ENCODE measurements at places on chromosomes 3 and 15.

DNA sequence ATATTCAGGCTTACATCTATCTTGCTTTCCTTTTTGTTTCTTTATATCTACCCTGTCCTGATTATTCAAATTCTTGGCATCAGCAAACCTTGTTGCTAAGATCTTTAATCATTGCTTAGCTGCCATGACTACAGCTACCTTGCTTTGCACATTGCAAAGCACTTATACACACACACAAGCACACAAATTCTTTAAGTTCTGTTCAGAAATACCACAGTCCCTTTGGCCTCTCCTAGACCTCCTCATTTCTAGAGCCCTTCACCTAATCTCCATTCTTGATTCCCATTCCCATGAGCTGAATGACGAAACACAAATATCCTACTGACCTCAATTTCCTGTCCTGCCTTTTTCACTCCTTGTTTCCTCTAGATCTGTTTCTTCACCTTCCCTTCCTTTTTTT lies 409.6 kb downstream of the UNC13C start:
- no peak for DNase-seq

DNA sequence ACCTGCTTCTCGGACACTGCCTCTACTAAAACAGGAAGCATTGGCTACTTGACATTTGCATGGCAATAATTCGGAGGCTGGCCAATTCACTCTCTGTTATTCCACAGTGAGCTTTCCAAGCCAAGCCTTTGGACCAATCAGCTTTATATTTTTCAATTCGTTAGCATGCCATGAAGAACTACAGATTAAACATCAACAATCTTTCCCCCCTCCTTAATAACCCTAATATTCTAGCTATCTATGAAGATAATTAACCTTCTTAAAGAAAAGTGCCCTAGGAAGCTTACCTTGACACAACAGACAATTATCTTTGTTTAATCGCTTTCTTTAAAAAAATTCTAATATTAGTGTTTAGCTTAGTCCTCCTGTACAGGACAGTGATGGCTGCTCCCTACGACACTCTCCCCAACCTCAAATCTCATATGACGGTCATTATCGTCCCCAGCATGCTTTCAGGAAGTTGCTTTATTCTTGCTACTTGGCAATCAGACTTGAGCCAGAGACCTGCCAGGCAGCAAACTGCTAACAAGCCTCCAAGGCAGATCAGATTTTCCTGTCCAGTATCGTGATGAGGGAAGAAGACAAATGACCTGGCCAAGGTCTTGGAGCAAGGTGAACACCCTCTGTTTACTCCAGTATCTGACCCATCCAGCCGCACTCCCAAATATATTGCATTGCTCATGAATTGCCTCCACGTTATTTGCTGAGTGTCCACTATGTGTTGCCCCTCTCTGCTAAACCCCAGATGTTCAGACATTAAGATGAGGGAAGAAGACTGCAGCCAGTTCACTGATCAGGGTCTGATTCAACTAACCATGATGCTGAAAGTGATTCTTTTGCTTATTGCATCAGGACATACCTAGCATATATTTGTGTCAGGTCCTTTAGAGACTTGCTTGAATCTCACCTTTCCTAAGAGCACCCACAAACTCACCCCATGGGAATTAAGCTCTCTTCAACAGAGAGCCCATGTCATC lies 68.1 kb upstream of the LPP start:
- DNase-seq: no peak

- DNase-seq: no peak
Measured at GRCh38 chr3:106969596-106969995, 407.6 kb upstream of the CCDC54 start.

DNA sequence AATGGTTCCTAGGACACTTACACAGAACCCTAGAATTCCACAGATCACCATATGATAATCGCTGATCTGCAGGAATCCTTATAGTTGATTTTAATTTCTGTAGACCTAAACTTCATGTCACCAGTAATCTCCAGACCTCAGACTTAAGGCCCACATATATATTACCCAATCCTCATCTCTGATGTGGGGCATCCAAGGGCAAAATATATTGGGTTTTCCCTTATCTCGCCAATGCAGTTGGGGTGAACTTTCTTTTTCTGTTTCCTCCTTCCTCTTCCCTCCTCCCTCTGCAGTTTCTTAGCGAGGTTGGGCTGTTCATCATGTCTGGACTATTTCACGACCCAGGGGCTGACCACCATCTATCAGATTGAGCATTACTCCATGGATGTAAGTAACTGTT lies 230.2 kb downstream of the P3H2 start:
- no peak for DNase-seq

- no peak for DNase-seq
Measured at GRCh38 chr15:32732574-32733157, 14.9 kb downstream of the GREM1 start.

GRCh38 chr3:177229791-177230190 lies 32.5 kb upstream of the TBL1XR1 start:
- DNase-seq: no peak

DNA sequence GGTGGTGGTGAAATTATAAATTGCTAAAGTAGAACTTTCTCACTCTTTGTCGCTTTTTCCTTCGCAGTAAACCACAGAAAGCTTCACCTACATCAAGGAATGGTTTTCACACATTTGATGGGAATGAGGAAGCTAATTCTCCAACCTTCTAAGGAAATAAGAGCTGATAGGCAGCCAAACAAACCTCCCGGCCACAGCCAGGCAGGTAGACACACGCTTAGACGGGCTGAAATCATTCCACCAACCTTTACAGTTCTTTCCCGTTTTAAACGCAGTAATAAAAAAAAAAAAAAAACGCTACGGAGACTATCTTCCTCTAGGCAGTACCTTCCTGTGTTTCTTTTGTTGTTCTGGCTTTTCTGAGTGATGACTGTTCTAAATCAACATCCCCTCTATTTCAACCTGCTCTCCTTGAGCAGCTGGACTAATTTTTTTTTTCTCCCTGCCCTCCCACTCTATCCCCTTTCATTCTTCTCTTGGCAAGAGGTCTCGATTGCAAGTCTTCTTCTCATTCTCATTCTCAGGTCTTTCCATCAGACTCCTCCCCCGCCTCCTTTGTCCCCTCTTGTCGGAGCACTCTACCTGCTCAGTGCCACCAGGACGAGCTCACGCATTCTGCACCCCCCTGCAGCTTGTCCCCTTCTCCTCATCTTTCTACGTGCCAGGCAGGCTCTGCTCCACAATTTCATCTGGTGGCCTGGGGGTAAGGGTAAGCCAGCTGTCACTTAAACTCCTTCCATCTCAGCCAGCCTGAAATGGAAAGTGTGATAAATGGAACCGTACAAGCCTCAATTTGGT lies 391.1 kb upstream of the MDFIC2 start:
- DNase-seq: no peak

- DNase-seq: no peak
Measured at GRCh38 chr3:163347944-163348343, 1730.4 kb downstream of the SI start.

DNA sequence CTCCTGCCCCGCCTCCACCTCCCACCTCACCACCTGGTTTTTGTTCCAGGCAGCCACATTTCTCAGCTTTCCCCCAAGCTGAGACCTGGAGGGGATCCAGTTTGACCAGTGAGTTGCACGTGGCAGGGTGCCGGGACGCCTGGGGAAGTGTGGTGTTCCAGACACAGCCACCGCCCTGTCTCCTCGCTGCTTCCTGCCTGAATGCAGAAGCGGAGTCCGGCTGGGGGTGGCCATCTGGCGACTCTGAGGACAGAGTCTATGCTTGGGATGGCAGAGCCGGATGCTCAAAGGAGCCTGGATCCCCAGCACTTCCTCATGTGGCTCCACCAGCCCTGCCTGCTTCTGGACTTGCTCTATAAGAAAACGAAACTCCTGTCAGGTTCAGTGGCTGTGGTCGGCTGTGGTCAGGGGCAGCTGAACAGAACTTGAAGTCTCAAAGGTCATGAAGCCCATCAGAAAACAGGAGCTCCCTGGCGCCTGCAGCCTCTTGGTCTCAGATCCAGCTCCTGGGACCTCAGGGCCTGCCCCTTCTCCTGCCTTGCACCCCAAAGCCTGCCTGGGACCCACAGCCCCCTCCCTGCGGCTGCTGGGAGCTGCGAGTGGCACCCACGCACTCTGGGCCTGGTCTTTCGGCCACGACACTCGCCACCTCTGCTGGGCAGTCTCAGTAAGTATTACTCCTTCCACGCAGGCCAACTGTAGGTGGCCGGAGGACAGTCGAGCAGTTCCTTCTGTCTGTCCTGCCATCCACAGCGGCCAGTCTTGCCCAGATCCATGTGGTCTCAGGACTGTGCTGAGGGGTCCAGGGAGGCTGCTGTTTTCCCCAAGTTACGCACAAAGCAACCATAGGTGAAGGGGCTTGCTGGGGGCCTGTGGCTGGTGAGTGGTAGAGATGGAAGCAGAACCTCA lies 112.8 kb upstream of the MEF2A start:
- DNase-seq: no peak

DNA sequence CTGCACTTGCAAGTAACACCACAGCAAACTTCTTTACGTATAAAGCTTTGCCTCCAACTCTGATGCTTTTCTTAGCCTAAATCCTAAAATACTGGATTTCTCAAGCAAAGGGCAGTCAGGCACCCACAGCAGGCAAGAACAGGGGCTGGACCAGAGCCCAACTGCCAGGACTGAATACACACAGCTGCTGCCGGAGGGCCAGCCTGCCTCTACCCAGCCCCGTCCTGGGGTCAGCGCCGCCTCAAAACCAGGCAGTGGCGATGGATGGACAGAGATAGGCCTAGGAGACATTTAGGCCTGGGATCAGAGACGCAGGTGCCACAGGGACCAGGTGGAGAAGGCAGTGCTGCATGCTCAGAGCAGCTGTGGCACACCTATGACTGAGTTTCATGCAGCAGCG lies 47.6 kb upstream of the SEC61A1 start:
- no peak for DNase-seq

DNA sequence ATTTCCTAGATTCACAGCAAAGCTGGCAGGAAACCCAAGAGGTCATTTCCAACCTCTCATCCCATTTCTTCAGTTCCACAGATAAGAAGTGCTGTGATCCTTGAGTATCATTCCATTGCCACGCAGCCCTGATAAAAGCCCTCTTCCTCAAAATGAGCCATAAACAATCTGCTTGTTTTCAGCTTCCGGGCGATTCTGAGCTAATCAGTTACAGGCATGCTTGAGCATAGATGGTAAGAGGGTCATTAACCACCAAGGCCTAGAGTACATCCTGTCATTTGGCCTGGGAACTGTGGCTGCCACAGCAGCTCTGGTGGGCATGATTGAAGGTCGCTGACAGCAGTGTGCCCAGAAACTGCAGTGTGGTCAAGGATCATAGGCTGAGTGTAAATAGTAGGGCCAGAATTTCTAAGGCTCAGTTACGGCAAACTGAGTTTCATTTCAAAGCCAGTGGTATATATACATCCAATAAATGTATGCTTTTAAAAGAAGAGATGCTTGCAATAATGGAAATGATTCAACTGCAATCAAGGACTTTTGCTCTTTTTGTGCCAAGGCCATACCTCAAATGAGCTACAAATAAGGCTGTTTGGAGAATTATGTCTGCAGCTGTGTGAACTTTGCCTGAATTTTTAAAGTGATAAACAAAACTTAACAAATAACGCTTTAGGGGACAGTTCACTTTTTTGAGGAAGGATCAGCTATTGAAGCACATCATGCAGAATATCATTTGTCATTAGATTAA lies 47.3 kb downstream of the P3H2 start:
- DNase-seq: no peak

DNA sequence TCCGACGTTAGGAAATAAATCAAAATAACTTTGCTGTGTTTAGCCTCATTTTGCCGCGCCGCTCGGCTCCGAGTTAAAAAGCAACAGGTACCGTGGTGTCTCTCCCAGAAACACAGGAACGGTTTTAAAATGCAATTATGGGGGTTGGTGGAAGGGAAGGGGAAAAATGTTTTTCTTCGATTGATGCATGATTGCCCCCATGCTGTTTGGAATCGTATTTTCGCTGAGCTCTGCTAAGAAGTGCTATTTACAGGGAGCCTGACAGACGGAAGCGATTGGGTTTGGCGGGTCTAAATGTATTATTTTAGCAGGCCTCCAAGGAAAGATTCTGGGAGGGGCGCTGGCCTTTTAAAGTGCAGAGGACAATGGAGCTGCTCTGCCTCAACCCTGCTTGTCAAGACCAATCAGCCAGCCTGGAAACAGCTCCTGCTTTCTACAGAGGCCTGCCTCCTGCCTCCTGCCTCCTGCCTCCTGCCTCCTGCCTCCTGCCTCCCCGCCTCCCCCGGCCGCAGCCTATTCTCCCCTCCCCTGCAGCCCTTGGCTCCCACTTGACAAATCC lies 156.7 kb upstream of the TLE3 start:
- no peak for DNase-seq

DNA sequence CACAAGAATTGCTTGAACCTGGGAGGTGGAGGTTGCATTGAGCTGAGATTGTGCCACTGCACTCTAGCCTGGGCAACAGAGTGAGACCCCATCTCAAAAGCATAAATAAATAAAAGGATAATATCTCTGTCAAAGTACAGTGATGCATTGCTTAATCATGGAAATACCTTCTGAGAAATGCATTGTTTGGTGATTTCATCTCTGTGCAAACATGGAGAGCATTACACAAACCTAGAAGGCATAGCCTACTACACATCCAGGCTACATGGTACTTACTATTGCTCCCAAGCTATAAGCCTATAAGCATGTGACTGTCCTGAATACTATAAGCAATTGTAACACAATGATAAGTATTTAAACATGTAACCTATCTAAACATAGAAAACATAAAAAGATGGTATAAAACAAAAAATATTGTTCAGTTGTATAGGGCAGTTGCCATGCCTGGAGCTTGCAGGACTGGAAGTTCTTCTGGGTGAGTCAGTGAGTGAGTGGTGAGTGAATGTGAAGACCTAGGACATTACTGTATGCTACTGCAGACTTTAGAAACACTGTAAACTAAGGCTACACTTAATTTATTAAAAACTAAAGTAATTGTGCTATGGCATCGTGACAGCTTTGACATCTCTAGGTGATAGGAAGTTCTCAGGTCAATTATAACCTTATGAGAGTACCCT lies 93.6 kb upstream of the SNRPN start:
- no peak for DNase-seq

DNA sequence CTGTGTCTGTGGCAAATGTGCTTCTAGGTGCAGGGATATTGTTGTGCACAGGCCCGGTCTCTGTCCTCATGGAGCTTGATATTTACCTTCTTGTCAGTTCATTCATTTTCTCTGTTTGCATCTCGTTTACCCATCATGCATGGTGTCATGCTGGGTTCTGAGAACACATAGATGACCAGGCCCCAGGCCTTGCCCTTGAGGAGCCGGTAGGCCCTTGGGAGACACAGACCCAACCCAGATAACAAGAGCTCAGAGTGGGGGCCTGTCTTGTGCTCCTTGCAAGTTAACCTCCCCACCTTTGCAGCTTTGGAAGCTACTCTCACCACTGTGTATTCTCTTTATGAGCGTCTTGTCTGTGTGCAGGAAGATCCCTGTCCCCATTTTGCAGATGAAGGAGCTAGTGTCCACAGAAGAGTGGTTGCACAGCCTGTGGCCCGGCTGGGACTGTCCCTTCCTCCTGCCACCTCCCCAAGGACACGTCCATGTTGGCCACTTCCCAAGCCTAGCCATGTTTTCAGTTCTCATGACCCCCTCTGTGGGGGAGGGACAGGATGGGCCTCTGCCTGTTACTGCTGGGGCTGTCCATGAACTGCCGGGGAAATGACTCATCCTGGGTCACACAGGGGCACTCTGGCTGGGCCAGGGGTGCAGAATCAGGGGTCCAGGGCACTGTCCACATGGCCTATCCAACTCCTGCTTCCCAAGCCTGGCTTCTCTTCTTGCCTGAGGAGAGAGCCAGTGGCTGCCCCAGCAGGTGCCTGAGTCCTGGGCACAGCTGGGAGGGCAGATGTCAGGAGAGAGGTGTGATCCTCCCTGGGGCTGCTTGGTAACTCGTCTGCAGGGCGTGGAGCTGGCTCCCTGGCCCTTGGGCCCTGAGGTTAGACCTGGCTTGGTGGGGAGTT lies 3.4 kb downstream of the SNX33 start:
- no peak for DNase-seq
